Stomach (tissue), 19 donors: ENCODE measurements at places on chromosomes 4 and X. TPM values are rescaled to one million over a fixed set of nuclear protein-coding genes. Genes with fewer than 3 reads are reported as not detected.
A peak's percentile ranks its signal among the peaks of the same experiment; 100 is the strongest.

CORIN gene
- 1.1 TPM for total RNA-seq

GRCh38 chrX:109327251-109327650 is 154.6 kb downstream of the GUCY2F start:
- no peak overlapping the region for H3K4me3 ChIP-seq
- no peaks in the 10 kb centered on the region for H3K27me3 ChIP-seq

- H3K27ac ChIP-seq: no peak overlapping the region
- H3K27me3 ChIP-seq: no peaks in the 10 kb centered on the region
- H3K4me1 ChIP-seq: no peaks in the 10 kb centered on the region
Observed at GRCh38 chr4:165905405-165906027, 32.5 kb downstream of the TLL1 start.

GRCh38 chr4:164536814-164537213 is 217.1 kb upstream of the SMIM31 start:
- H3K4me3 ChIP-seq: no peak overlapping the region
- H3K36me3 ChIP-seq: no peaks in the 10 kb centered on the region
- H3K4me1 ChIP-seq: no peaks in the 10 kb centered on the region
- DNase-seq: peak; percentile 40
- H3K27me3 ChIP-seq: no peaks in the 10 kb centered on the region
